PC-9 (cell line): ENCODE measurements at places on chromosomes 12 and 14. TPM values are rescaled to one million over a fixed set of nuclear protein-coding genes. Genes with fewer than 3 reads are reported as not detected.

ATL1 gene
- 3.8 and 4.3 TPM in 2 replicates for total RNA-seq

AICDA gene
- not detected in 2 replicates for total RNA-seq

PAPLN gene
- total RNA-seq, result 0.15 TPM in 1 of 2 replicates, not detected in the other

RASSF8 gene
- 26.5 and 30.6 TPM in 2 replicates for total RNA-seq

GRCh38 chr14:100278702-100279101 lies 27.5 kb downstream of the SLC25A29 start:
- DNase-seq, result no peak

DNA sequence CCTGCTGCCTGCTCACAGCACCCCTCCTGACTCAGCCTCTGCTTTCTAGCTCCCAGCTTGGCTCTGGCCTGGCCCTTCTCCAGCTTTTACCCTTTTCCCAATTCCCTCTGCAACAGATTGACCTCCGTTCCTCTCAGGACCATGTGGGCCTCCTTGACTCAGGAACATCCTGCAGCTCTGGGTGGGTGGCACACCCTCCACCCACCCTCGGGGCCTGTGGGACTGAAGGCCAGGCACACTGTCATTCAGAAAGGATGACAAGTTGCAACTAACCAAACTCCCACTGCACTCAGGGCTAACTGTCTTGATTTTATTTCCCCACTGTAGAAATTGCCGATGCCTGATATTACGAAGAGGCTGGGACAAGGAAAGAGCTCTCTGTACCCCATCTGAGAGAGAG lies 59.4 kb downstream of the HELB start:
- no peak for DNase-seq

DNA sequence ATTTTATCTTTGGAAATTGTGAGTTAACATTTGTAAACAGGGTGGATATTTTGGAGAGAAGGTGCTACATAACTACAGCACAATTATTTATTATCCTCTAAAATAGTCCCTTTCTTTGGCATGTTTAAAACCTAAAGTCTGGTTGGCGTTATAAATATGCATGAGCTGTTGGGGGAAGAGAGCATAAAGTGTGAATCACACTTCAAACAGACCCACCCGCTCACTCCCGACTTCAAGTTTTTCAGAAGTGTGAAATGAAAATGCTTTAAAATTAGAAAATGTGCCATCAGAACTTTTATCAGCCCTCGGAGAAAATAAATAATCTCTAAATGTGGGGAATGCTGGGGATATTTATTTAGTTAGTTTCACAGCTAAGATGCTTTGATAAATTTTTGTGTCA lies 1006.9 kb downstream of the NRXN3 start:
- DNase-seq, result no peak

DNA sequence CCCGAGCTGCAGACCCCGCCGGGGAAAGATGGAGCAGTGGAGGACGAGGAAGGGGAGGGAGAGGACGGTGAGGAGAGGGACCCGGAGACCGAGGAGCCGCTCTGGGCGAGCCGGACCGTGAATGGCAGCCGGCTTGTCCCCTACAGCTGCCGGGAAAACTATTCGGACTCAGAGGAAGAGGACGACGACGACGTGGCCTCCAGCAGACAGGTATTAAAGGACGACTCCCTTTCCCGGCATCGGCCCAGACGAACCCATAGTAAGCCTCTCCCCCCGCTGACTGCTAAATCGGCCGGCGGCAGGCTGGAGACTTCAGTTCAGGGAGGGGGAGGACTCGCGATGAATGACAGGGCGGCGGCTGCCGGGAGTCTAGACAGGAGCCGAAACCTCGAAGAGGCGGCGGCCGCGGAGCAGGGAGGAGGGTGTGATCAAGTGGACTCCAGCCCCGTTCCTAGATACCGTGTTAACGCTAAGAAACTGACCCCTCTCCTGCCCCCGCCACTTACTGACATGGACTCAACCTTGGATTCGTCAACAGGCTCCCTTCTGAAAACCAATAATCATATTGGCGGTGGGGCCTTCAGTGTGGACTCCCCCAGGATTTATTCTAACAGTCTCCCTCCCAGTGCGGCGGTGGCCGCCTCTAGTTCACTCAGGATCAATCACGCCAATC lies 962 bp downstream of the LEMD3 start:
- peak; percentile 52 for DNase-seq
